Fibroblast of skin of right quadriceps (primary cell): ENCODE measurements at places on chromosomes 11 and 22.

- DNase-seq: no peak
Observed at GRCh38 chr11:69966910-69967483, 111.1 kb upstream of the ANO1 start.

DNA sequence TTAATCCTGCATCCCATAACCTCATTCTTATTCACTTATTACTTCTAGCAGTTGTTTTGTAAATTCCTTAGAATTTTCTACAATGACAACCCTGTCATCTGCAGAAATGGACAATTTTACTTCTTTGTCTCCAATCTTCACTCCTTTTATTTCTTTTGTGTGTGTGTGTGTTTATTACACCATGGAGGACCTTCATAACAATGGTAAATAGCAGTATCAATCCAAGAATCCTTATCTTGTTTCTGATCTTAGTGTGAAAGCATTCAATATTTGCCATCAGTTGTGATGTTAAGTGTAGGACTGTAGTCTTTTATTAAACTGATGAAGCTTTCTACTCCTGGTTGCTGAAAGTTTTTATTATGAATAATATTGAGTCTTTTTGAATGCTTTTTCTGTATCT lies 109.1 kb downstream of the MPPED2 start:
- no peak for DNase-seq

GRCh38 chr11:120645639-120646038 lies 134.1 kb downstream of the GRIK4 start:
- DNase-seq: no peak

- no peak for DNase-seq
Observed at GRCh38 chr11:48002561-48002960, 22.2 kb downstream of the PTPRJ start.

GRCh38 chr22:29587938-29588699 lies 7.2 kb upstream of the NIPSNAP1 start:
- DNase-seq: peak; percentile 81
